ENCODE measurements at places on chromosomes 7 and 10. TPM values are rescaled to one million over a fixed set of nuclear protein-coding genes. Genes with fewer than 3 reads are reported as not detected.

Gene ADRA2A
- total RNA-seq, result not detected

Gene SLC16A9
- 10.3 TPM for total RNA-seq

Gene DGKB
- total RNA-seq, result not detected

Gene JCAD
- 0.35 TPM for total RNA-seq
